ENCODE measurements at places on chromosomes 6 and 20. TPM values are rescaled to one million over a fixed set of nuclear protein-coding genes. Genes with fewer than 3 reads are reported as not detected.

DNA sequence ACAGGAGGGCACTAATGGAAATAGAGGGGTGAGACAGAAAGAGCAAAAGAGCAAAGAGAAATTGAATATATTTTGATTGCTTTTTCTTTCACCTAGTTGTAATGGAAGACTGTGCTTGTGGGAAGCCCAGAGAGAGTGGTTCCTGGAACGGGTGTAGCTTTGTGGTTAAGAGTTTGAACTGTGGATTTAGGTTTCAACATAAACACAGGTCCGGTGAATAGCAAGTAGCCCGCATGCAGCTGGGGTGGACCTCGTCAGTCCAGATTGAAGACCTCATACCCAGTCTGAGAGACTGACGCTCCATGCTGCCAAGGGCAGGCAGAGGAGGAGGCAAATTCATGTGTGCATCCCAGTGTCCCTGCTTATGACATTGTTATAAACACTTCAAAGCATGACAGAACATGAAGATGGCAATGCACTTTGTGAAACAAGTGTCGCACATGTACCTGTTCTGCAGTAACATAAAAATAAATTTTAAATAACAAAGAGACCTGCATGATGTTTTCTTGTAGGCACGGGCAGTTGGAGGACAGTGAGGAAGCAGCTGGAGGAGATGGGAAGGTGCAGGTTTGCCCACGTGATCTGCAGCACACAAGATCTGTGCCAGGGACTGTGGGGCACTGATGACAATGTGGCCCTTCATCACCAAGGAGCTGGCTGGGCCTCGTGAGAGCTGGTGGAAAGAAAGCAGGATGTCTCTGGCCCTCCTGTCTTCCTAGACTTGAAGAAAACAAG lies 220.5 kb upstream of the SSTR4 start:
- no peak for DNase-seq

- no peak for DNase-seq
Observed at GRCh38 chr6:112183271-112183671, 71.1 kb downstream of the LAMA4 start.

DNA sequence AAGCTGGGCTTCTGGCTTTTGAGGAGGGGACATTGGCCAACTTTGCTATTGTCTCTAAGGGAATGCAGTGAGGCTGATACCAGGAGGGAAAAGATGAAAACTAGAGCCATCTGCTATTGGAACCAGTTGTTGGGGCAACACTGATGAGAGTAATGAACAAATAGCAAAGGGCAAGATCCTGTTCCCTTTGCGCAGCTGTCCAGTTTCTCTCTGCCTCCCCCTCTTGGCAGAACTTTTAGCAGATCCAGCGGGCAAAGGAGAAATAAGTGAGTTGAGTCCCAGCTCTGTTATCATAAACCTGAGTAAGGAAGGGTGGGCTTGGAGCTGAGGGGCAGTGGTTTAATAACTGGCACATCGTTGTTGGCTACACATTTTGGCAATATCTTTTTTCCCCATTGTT lies 126.8 kb downstream of the AKAP7 start:
- no peak for DNase-seq

- no peak for DNase-seq
Observed at GRCh38 chr20:41848180-41848579, 230.0 kb upstream of the CHD6 start.

GRCh38 chr20:18543216-18543615 lies 24.0 kb upstream of the SMIM26 start:
- DNase-seq = no peak

GRCh38 chr20:39829661-39830060 lies 859.4 kb downstream of the MAFB start:
- no peak for DNase-seq

- no peak for DNase-seq
Observed at GRCh38 chr6:125913864-125914351, 42.7 kb upstream of the HINT3 start.

DNA sequence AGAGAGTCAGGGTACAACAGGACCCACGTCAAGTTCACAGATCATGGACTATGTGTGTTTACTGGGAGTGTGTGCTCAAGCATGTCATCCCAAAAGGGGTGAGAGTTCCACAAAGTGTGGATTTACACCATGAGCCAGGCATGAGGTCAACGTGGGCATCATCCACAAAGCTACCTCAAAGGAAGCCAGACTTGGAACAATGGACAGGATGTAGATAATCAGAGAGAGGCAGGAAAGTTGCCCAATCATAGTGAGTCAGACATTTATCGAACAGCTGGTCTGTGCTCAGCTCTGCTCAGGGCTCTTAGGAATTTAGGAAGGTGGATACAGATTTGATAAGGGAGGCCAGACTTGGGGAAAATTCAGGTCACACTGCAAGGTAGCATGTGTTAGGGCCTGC lies 317.2 kb upstream of the CDYL start:
- no peak for DNase-seq

DNA sequence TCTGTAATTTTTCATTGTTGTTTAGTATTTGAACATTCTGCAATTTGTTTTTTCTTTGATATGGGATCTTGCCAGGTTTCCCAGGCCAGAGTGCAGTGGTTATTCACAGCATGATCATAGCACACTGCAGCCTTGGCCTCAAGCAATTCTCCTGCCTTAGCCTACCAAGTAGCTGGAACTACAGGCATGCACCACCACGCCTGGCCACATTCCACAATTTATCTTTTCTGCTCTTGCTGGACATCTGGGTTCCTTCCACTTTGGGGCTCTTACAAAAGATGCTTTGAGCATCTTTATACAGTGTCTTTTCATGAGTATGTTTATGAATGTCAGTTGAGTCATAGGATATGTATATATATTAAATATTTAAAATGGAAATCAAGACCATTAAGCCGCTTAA lies 42.0 kb downstream of the PGM3 start:
- DNase-seq = no peak

DNA sequence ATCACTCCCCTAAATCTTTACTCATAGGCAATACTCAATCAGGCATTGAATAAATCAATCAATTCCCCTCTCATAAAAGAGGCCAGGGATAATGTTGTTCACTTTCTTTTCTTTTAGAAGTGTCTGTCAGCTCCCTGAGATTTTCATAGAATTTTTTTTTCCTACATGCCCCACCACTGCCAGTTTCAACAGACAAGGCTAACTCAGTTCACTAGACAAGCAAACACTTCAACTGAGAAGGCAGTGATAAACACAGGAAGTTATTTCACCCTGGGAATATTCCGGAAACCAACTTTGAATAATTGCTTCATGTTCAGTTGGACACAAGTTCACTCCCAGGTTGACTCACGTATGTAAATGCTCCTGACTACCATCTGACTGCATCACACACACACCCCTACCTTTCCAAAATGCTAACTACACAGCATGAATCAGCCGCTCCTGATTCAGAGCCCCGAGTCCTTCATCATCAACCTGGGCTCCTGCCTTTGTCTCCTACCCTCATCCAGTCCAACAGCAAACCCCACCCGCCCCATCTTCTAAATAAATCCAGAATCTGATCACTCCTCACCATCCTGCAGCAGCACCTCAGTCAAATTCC lies 143.9 kb downstream of the BCAS1 start:
- DNase-seq = no peak

DNA sequence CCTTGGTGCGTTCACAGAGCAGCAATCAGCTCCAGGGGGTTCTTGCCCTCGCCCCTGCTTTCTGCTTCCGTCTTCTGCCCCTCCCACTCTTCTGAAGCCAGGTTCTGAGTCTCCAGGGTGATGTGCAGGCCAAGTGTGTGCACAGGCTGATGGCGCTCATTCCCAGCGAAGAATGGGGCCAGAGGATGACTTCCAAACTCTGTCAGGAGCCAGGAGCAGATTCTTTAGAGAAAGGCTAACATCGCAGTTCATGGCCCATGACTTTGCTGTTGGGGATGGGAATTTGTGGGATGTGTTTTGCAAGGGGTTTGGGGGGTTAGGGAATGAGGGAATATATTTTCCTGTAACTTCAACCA lies 56.1 kb upstream of the CCN6 start:
- no peak for DNase-seq

- no peak for DNase-seq
Observed at GRCh38 chr20:46703435-46703834, 6.0 kb upstream of the SLC2A10 start.

Gene TMEM74B
- total RNA-seq = 0.13 TPM

Gene DDO
- not detected for total RNA-seq
